ENCODE measurements at places on chromosomes 6 and 20.

DNA sequence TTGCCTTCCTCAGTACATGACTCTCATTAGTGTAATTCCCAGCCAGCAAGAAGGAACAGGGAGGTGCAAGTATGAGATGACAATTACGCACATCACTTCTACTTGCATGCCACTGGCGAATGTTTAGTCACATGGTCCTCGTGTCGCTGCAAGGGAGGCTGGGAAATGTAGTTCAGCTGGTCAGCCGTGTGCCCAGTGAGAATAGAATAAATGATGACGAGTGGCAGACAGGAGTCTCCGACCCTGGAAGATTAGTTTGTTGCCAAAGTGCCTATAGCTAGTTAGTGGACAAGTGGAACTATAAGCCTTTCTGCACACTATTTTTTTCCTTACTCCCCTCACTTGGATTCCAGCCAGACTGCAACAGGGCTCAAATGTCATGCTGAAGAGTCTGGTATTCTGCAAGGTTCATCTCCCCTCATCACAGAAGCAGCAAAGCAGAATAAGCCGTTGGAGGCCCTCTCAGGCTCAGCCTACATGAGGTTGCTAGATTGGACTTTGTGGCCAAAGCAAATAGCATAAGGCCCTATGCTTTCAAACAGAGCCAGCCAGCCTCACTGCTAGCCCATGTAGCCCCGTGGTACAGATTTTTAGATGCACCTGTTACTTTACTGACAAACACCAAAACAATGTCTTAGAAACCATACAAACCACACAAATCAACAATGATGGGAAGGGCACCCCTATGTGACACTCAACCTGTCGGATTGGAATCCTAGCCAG is 9.7 kb downstream of the LINC00237 start:
- peak; percentile 55 for DNase-seq

DNA sequence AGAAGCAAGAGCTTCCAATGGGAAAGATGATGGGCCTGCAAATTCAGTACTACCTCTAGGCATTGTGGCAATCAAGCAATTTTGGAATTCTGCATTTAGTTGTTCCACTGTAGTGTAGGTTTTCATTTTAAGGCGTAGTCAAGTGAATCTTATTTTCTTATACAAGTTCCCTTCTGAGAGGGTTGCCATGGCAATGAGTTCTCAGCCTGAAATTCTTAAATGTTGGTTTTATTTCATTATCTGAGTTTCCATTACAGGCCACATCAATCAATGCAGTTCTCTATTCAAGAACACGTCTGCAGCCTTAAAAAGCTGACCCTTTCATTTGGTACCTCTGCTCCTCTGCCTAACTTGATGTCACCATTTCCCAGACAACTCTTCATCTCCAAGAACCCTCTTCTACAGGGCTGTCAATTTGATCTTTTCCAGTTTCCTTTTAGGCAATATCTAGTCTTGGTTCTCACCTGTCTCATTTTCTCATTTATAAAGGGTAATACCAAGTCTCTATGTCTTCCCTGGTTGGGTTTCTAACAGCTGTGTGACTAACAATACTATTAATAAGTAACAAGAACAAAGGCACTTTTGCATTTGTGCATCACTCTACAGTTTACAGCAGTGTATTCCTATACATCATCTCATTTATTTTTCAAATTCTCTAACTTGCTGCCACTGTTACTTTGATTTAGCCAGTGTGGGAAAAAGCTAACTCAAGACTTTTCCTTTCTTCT is 898.2 kb upstream of the FLRT3 start:
- DNase-seq: no peak

DNA sequence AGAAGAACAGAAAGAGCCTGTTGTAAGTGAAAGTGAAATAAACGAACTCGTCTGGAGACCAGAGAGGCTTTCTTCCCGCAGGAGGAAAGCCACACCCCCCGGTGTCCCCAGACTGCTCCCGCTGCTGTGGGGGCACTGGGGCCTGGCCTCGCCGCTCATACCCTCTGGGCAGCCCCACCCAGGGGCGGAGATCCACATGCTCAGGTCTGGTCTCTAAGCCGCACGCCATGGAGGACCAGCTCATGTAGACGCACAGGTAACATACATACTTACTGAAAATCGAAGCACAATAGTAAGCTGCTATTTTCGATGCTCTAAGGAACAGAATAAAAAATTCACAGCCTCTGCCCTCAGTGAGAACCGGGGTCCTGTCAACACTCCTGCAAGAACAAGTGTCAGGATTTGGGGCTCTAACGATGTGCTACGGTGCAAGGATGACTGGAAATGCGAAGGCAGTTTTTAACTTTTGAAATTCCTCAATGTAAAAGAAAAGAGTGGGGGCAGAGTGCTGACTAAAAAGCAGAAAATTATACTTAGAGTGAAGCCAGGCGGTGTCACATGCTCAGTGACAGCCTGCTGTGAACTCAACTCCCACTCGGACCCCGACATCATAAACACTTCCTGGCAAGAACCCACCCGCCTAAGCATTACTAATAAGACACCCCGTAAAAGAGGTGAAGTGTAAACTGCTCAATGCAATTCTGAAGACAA is 110.5 kb downstream of the IRF4 start:
- DNase-seq: peak; percentile 35

- no peak for DNase-seq
Observed at GRCh38 chr6:137878486-137879285, 11.6 kb downstream of the TNFAIP3 start.

DNA sequence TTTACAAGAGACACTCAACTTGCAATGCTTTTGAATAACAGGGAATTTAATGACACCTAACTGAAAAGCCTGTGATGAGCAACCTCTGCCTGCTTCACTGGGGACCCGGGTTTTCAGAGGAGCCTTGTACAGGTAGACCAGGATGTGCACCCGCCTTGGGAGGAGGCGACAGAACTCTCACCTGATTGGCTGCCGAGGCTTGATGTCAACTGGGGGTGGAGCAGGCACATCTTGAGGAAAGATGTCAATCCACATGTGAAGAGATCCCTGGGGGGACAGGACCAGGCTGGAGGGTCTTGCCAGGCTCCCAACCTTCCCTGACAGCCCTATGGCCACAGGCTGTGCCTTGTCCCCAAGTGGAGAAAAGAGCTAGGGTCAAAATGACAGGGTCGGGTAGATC is 19.8 kb downstream of the ERGIC3 start:
- DNase-seq: no peak

DNA sequence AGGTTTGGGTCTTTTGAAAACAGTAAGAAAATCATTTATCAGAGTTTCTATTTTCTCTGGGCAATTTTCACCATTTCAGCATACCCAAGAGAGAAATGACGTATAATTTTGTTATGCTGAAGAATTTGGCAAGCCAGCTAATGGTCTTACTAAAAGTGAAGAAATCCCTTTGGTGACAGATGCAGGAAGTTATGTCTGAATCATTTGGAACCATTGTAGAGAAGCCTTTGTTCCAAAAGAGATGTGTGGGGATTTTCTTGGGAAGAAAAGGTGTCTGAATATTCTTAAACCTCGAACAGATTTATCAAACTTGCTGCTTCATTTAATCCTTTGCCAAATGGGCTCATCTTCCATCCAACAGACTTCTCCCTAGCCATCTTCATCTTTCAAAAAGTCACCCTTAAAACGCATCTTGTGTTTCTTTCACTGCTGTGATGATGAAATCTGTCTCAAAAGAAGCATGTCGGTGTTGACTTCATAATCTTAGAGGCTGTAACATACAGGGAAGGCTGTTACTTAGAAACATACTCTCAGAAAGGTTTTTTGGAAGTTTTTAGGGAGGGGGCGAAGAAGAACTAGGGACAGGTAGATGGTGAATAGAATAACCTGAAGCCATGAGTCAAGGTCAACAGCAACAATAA is 39.5 kb downstream of the CITED2 start:
- DNase-seq: no peak

DNA sequence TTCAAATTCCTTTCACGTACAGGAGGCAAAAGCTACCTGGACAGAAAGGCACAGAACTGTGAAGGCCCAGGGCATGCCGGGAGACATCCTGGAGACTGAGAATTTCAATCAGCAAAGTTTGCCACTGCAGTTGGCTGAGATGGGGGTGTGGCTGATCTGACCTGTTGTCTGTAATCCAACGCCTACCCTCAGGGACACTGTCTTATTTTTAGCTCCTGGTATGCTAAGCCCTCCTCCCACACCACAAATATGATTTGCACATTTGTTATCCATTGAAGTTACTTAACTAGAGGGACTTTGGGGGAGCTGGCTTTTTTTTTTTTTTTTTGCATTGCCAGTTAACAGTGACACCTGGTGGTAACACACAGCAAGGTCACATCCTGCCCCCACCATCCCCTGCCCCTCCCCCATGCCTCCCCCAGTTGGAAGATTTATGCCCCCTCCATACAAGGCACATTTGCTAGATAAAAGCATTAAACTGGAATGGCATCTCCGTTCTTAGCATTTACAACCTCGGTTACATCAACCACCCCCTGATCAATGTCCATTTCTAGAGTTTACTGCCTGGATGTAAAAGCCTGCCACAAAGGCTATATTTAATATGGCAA is 40.4 kb downstream of the TTI1 start:
- DNase-seq: peak; percentile 40

DNA sequence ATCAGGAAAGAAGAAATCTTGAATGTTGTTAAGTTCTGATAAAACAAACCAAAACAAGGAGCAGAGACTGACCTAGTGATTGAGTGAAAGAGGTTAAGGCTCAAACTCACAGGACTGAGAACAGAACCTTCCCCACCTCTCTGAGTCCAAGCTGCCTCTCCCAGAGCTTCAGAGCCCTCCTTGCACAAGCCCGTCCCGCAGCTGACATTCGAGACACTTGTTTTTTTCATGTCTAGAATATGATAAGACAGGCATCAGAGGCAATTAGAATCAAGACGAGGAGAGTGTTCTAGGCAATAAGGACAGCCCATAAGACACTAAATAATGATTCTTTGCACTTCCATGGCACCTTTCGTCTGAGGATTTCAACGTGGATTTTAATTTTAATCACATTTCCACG is 140.6 kb downstream of the PXDC1 start:
- no peak for DNase-seq

All from NAMALWA (cell line).